ENCODE measurements at places on chromosomes 1 and 21.
A peak's percentile ranks its signal among the peaks of the same experiment; 100 is the strongest.

DNA sequence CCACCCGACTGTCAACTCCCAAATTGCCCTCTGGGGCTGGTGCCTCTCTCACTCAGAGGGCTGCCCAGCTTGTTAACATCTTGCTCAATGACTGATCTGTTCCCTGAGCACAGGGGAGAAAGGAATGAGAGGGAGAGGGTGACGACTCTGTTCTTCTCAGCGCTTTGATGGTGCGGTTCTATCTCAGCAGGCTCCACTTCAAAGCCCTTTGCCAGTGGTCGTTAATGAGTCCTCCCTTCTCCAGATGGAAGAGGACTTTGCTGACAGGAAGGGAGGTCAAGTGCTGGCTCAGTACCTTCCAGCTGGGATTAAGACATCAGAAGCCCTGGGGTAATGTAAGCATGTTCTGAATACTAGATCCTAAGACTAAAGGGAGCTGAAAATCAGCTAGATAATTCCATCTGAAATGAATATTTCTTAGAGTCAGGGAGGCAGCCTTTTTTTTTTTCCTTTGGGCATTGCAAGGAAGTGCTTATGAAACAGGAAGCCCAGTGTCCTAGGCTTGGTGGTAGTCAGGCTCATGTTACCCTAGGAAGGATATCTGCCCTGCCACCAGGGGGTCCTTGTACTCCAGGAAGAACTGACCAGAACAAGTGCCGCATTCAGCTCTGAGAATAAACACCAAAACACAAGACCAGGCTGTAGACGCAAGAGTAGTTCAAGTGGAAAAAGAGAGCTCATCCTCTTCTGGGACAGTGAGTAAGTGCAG is 4.7 kb downstream of the FMOD start:
- DNase-seq, result no peak

- no peak for DNase-seq
Observed at GRCh38 chr1:56345831-56346230, 233.5 kb downstream of the PLPP3 start.

DNA sequence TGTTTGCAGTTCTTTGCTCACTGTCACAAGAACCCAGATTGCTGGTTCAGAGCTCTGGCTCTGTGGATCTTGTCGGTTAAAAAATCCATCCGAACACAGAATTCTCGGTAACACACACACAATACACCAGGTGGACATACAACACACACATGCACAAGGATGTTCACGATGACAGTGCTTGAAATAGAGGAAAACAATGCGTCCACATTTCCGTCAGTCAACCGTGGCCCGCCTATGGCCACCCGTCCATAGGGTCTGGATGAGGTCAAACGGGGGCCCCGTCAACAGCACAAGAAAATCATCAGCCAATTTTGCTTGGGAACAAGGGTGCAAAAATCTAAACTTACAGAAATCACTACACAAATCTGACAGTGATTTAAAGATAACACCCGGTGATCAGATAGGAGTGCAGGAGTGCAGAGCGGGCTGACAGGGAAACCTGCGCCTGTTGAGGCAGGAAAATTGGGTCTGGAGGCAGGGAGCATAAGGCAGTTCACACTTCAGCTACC is 50.4 kb upstream of the SLC19A1 start:
- peak; percentile 65 for DNase-seq

DNA sequence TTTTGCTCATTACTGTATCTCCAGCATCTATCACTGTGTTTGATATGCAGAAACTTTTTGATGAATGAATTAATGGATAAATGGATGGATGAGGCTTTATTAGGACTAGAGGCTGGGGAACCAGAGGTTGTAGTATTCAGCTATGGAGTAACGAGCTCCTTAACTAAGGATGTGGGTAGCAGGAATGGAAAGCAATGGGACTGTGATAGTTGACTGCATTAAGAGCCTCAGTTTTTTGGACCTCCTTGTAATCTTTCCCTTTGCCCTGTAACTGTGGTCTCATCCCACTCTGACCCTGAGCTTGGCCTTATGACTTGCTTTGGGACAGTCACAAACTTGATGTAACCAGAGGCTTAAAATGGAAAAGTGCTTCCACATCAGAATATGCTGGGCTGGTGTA is 9.0 kb upstream of the RUNX1 start:
- no peak for DNase-seq

DNA sequence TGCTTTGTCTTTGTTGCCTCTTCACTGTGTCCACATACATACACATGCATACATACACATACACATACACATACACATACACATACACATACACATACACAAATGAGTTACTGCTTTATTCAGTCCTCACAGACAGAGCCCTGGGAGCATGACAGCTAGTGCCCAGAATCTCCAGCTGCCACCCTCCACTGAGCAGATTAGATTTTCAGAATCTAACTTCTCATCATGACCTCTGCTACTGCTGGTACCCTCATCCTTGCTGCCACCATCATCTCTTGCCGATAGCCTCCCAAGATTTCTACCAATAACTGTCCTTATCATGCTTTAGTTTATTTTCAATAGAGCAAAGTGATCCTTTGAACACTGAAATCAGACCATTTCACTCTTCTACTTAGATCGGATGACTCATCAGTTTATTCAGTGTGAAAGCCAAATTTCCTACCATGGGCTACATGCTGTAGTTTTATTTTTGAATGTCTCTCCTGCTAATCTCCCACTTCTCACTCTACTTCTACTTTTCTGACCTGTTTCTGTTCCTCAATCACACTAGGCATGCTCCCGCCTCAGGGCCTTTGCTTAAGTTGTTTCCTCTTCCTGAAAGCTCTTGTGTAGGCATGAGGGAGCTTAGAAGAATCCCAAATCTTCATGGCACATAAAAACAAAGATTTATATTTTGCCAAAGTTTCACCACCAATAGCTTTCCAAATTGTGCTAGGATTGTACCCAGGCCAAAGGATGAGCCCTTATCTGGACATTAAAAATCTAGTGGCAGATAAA is 43.0 kb downstream of the ATP6V1G3 start:
- DNase-seq, result no peak
